A673 (cell line): ENCODE measurements at places on chromosomes 3 and 15. TPM values are rescaled to one million over a fixed set of nuclear protein-coding genes. Genes with fewer than 3 reads are reported as not detected.

XYLB gene
- 3.6 and 4.7 TPM in 2 replicates for total RNA-seq

PLA2G4E gene
- total RNA-seq = not detected in 2 replicates

DENND4A gene
- 13.2 TPM in 2 replicates for total RNA-seq

SLC22A13 gene
- 0.66 and 1.1 TPM in 2 replicates for total RNA-seq

NR2F2 gene
- 106 and 138 TPM in 2 replicates for total RNA-seq

TIMP4 gene
- 10.2 and 13.3 TPM in 2 replicates for total RNA-seq
